ENCODE measurements at places on chromosomes 13 and 19. TPM values are rescaled to one million over a fixed set of nuclear protein-coding genes. Genes with fewer than 3 reads are reported as not detected.

DNA sequence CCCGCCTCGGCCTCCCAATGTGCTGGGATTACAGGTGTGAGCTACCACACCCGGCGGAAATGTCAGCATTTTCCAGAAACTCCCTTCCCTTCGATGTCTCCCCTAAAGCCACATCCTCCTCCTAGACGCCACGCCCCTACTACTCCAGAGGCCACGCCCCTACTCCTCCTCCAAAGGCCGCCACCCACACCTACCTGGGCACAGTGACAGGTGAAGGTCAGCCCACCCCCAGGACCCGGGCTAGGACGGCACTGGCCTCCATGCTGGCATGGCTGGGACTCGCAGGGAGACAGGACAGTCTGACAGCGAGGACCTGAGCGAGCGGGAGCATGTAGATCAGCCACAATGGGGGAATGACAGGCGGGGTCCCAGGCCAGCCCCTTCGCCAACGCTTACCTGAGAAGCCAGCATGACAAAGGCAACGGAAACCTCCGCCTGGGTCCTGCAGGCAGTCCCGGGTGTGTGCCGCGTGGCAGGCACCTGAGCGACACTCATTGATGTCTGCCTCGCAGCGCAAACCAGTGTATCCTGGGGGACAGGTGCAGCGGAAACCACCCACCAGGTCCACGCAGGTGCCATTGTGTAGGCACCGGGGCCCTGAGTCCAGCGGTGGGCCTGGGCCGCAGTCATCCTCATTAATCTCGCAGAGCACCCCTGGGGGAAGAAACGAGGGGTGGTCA is 22.0 kb downstream of the NOTCH3 start:
- no peak for DNase-seq

DNA sequence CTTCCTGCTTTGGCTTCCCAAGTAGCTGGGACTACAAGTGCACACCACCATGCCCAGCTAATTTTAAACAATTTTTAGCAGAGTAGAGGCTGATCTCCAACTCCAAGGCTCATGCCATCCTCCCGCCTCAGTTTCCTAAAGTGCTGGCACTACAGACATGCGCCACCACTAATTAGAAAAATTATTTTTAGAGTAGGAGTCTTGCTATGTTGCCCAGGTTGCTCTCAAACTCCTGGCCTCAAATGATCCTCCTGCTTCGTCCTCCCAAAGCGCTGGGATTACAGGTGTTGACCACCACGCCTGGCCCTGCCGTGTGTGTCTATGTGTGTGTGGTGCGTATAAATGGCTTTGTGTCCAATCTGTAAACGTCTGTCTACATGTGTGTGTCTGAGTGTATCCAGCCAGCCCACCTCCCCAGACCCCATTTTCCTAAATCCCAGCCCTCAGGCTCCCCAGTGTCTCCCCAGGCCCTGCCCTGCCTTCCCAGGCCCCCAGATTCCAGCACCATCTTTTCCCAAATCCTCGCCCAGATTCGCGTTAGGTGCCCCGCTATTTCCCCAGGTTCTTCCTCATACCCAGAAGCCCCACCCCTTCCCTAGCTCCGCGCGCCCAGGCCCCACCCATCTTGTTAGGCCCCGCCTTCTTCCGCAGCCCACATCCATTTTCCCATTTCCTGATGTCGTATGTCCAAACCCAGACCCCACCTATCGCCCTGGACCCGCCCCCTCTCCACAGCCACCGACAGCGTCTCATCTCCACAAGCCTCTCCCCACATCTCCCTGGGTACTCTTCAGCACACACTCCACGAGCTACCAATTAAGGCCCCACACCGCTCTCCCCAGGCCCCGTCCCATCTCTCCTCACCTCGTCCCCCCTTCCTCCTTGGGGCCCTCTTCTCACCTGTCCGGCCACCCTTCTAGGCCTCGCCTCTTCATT is 24.9 kb downstream of the SLC8A2 start:
- DNase-seq = no peak

GRCh38 chr19:49570138-49570856 is 10.1 kb downstream of the NOSIP start:
- DNase-seq = peak; percentile 97

DNA sequence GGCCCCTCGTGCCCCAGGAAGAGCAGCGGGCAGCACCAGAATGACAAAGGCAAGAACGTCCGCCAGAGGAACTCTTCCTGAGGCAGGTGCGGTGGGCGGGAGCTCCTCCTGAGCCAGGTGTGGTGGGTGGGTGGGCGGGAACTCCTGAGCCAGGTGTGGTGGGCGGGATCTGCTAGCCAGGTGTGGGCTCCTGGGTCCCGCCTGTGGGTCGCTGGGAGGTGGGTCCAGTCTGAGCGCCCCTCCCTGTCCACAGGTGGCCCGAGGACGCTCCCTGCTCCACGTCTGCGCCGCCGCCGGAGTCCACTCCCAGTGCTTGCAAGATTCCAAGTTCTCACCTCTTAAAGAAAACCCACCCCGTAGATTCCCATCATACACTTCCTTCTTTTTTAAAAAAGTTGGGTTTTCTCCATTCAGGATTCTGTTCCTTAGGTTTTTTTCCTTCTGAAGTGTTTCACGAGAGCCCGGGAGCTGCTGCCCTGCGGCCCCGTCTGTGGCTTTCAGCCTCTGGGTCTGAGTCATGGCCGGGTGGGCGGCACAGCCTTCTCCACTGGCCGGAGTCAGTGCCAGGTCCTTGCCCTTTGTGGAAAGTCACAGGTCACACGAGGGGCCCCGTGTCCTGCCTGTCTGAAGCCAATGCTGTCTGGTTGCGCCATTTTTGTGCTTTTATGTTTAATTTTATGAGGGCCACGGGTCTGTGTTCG is 7.0 kb upstream of the HCN2 start:
- DNase-seq = no peak

DNA sequence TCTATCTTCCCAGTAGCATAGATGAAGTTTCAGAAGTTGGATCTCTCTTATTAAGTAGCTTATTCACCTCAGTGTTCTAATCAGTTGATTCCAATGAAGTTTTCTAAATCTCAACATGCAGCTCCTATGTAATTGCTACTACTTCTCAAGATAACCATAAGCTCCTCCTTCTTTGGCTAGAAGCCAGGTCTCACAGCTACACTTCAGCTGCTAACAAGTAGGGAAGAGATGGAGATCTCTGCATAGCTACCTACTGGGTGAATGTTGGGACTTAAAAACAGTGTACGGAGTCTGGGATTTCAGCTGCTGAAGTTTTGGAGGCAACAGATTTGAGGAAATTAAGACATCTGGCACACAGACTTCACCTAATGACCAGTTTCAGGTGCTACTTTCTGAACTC is 661.0 kb downstream of the SLITRK1 start:
- no peak for DNase-seq

- DNase-seq = no peak
Observed at GRCh38 chr13:67619995-67620380, 389.9 kb upstream of the PCDH9 start.

DNA sequence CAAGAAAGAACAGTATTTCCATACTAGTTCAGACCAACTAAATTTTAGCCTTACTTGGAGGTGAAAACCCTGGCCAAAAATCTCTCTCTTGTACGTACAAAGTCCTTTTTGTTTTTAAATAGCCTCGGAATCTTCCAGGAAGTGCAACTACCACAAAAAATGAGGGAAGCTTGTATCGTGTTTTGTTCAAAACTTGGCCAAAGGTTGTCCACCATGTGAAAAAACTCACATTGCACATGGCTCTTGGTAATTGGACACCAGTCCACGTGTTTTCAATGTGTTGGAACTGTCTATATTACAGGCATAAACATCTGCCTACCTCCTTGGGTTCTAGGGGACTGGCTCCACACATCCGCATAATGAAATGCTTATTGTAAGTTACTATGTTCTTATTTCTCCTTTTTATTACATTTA is 15.2 kb upstream of the STRN4 start:
- no peak for DNase-seq

DNA sequence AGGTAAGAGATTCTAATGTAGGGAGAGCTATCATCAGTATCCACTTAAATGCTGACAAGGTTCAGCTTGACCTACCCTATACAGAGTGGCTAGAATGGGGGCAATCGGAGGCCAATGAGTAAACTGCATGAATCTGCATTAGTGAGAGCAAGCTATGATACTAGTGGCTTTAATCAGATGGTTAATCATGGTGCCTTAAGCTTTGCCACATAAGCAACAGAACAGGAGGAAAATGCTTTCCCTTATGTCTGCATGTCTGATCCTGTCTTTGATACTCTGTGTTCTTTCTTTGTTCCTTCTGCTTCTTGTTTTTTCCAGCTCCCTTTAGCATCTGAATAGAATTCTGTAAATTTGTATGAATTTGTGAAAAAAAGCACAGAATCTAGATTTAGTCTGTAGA is 91.1 kb downstream of the WDFY2 start:
- no peak for DNase-seq

DNA sequence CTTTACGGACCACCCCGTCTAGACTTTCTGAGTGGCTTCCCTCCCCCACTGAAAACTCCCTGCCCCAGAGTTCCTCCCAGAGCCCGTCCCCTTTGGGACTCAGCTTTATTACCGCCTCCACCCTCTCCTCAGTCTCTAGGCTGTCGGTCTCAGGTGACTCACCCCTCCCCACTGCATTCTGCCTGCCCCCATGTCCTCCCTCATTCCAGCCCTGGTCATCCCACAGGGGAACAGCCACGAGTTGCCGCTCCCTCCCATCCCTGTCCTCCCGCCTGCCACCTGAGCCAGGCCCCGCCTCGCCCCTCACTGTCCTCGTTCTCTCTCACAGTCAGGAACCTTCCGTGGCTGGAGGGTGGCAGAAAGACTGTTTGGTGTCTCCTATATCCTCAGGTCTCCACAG is 57.3 kb downstream of the SMARCA4 start:
- DNase-seq = no peak

DNA sequence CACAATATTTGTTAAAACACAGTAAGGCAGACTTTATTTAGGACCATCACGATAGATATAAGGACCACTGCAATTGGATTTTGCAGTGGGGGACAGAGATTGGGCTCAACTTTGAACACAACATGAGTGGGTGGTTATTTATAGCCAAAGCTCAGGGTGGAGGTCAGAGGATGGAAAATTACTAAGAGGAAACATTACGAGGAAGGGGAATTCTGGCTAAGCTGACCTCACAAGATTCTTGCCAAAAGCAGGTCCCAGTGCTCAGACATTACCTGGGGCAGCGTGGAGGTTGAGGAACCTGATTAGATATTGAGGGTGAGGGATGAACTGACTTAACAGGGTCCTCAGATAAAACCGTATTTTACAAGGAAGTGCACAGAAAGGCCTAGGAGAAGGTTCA is 88.9 kb upstream of the NBEA start:
- no peak for DNase-seq

The DAND5 gene
- total RNA-seq = 0.52 TPM

The SELENOV gene
- not detected for total RNA-seq

The GPR180 gene
- total RNA-seq = 11.5 TPM

All from Karpas-422 (cell line).